ENCODE measurements at places on chromosomes 1 and 21.

DNA sequence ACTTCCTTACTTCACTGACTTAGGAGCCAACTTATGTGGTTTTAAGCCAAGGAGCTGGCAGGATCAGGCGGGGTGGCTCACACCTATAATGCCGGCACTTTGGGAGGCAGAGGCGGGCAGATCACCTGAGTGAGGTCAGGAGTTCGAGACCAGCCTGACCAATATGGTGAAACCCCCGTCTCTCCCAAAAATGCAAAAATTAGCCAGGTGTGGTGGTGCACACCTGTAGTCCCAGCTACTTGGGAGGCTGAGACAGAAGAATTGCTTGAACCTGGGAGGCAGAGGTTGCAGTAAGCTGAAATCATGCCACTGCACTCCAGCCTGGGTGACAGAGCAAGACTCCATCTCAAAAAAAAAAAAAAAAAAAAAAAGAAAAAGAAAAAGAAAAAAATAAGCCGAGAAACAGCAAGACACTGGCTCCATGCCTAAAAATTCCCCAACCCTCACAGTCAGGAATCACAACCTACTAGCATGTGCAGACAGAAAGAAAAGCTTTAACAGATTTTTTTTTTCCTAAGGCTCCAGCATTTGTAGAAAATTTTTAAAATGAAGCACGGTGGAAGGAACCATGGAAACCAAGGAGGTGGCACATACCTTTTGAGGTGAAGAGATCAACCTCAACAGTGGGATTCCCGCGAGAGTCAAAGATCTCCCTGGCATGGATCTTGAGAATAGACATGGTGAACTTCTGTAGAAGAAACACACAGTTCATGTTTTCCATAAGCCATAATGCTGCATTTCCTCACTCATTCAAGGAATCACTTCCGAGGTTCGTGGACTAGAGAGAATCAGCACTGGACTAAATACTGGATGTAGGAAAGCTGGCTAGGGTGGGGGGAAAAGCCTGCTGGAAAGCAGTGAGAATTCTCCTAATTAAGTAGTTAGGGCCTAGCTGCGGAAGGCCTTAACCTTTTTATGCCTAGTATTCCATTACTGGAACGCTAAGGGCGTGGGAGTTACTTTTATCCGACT, 4.0 kb downstream of the ENO1 start:
- DNase-seq: no peak

DNA sequence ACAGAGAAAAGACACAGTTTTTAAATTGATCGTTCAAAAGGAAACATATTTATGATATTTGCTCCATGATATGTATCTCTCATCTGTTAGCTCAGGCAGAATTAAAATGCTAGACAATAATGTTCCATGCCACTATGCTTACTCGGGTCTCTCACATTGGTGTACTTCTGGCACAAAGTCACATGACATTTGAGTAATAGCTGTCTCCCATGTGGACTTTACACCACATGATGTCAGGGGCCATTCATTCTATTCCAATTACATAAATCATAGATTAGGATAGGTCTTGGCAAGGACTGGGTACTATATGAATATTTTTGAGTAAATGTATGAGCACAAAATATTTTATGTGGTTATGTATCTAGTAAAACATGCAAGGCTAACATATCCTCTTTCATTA, 648.4 kb downstream of the PLA2G4A start:
- DNase-seq: peak; percentile 32

GRCh38 chr1:27597516-27598294, 6.2 kb downstream of the AHDC1 start:
- DNase-seq: no peak

DNA sequence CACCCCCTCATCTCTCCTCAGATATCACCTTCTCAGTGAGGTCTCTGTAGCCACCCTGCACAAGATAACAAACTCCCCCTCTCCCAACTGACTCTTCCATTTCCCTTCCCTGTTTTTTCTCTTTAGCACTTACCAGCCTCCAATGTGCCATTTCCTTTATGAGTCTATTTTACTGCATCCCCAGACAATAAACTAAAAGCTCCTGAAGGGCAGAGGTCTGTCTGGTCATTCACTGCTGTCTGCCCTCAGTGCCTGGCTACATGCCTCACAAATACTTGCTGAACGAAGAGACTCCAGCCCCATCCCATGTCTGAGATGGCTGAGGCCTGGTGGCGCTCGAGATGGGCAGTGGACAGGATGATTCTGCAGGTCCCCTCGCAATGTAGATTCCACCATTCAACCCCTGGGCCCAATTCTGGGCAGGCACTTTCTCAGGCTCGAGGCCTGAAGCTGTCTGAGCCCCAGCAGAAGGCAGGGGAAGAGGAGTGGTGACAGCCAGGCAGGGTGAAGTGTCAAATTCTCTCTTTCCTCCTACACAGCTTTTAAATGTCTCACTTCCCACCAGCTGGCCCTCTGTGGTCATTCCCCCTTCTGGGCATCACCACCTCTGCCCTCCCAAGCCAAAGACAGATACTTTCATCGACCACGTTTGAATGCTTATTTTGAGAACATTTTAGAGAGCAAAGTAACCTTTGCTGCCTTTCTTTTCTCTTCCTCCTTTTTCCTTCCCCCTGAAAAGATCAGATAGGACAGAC, 6.6 kb downstream of the LRRN2 start:
- DNase-seq: no peak

- DNase-seq: no peak
These were observed 21.1 kb downstream of the ATP8B2 start for GRCh38 chr1:154346276-154346917.

DNA sequence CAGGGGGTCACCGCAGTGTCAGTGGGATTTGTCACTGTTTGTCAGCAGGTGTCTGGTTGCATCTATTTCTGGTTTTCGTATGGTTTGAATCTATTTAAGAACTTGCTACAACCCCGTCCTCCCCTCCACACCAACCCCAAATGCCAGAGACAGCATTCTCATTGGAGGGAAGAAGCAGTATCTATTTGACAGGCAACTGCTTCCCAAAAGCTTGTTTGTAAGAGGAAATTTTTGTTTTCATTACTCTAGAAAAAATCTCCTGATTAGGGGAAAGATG, 54.4 kb downstream of the NR5A2 start:
- DNase-seq: no peak

DNA sequence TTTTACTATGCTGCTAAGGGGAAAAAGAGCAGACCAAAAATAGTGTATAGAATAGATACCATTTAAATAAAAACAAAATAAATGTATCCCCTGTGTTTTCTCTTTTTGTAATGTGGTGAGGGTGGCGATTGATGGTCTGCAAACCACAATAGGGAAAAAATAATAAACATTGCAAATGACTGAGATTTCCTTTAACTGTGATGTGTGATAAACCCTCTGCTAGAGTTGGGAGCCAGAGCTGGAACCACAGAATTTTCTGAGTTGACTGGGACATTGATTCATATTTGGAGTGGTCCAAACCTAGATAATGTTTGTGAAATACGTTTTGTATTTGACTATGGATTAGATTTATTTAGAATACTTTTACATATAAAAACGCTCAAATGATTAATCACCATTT, 70.6 kb upstream of the PTGFR start:
- no peak for DNase-seq

GRCh38 chr1:17078991-17079868, 25.4 kb upstream of the SDHB start:
- no peak for DNase-seq

GRCh38 chr21:27047283-27047657, 80.4 kb upstream of the ADAMTS5 start:
- DNase-seq: no peak

DNA sequence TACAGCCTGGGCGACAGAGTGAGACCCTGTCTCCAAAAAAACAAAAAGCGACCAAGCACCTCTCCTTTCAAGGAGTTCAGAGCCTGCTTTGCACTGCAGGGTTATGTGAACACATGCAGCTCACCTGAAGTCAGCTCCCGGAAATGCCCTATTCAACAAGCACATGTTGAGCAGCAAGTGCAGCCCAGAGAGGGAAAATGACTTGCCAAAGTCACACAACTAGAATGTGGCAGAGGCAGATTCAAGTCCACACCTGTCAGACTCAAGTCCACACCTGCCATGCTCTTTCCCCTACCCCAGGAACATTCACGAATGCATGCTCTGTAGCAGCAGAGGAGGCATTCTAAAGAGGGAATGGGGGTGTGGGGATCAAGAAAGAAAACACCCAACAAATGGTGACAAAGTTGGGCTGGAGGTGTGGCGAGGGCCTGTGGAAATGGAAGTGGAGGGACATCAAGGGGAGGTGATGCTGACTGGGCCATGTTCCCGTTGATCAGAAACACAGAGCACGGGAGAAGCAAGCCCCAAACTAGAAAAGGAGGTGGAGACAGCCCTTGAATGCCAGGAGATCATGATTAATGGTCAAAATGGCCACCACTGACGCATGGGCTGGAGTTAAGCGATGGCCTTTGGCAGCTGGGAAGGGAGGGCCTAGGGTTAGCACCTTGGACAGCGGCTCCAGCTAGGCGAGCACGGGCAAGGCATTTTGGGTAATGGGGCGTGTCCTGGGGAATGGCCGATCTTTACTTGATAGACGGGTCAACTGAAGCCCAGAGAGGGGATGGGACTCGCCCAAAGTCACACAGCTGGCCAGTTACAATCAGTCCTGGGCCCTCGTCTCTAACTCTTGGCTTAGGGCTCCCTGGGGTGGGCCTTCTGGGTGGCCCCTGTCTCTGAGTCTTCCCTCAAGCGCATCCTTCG, 21.5 kb downstream of the RAP1GAP start:
- no peak for DNase-seq

GRCh38 chr1:200037904-200038303, 10.4 kb downstream of the NR5A2 start:
- DNase-seq: no peak

GRCh38 chr1:211900441-211900840, 69.9 kb upstream of the LPGAT1 start:
- DNase-seq: no peak

DNA sequence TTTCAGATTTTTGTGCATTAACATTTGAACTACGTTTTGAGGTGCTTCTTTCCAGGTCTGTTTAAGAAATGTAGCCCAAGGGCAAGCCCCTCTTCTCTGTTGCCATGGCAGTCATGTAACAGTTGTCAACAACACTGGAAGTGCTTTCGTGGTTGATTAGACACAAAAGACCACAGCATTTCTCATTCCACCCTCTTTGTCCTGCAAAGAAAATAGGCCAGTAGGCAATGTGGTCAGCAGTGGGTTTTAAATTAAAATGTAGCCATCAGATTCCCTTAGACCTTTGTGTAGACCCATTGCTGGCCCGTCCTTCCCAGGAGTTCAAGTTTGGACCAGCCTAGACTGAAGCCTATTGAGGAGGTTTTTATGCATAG, 35.4 kb downstream of the VANGL1 start:
- DNase-seq: no peak

- DNase-seq: no peak
These were observed 20.8 kb upstream of the FAM3B start for GRCh38 chr21:41295721-41296254.

DNA sequence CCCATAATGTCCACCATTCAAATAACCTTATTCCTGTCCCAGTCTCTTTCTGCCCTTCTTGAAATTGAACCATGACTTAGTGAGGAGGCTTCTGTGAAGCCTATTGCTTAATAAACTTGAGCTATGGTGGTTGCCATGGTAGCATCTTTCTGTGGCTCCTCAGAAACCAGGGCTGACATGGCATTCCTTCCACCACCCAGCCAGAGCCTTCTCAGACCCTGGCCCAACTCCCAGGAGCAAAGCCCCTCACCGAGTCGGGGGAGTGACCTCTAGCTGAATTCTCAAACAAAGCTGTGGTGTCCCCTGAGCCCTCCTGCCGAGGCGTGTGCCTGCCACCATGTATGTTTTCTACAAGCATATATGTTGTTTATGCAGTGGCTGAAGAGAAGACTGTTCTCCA, 259.1 kb downstream of the CACNA1E start:
- DNase-seq: no peak

GRCh38 chr1:43522776-43523480, 7.8 kb upstream of the PTPRF start:
- DNase-seq: no peak

- no peak for DNase-seq
These were observed 15.0 kb downstream of the SKI start for GRCh38 chr1:2242814-2243725.

DNA sequence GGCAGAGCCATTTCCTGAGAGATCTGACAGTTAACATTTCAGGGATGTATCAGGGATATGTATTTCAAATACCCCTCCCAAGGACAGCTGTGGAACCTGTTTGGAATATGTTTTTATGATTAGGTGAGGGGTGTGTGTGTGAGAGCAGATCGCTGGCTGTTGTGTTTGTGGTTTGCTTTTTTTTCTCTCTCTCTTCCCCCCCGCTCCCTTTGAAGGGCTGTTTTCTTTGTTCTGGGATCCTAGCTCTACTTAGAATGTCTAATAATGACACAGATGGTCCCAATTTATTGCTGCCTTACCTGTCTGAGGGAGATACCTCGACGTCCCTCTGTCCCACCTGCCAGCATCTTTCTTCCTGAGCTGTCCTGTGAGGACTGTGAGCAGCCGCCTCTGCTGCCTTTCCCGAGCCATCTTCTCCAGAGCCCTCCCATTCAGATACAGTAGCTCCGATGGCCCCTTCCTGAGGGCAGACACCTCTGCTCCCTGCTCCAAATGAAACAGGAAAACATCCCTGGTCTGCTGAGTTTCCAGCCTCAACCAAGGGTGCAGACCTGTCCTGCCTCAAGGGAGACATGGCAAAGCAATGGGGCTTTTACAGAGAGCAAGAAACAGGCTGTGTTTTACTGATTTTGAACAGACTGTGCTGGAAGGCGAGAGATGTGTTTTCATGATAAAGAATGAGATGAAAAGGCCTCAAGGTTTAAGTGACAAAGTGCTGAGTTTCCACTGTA, 138.0 kb upstream of the TNR start:
- no peak for DNase-seq

- DNase-seq: no peak
These were observed 11.5 kb downstream of the LDLRAD1 start for GRCh38 chr1:54006508-54006907.

- no peak for DNase-seq
These were observed 10.4 kb downstream of the TFF2 start for GRCh38 chr21:42340187-42341050.

DNA sequence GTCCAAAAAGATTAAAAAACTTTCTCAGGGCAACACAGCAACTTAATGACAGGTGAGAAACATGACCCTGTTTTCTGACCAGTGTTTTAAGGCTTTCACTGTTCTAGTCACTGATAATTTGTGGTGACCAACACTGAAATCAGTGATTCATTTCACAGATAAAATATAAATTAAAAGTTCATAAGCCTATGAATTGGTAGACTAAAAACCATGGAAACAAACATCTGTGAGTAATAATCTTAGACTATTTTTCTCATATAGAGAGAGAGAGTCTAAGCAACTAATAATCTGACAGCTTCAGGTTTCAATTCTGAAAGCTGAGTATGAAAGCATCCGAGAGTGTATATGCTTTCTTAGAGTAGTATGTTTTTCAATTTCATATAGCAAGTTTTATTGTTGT, 536.9 kb downstream of the ADGRL2 start:
- DNase-seq: no peak

GRCh38 chr1:237237721-237238120, 195.7 kb downstream of the RYR2 start:
- no peak for DNase-seq

- no peak for DNase-seq
These were observed 303.1 kb downstream of the CTH start for GRCh38 chr1:70714149-70714548.

Measured in NCI-H446 treated with DMSO at 0.1 percent for 48 hours (cell line).